Activated T-cell treated with anti-CD3 and anti-CD28 coated beads for 4 hours (primary cell): ENCODE measurements at places on chromosomes 13 and 19.

DNA sequence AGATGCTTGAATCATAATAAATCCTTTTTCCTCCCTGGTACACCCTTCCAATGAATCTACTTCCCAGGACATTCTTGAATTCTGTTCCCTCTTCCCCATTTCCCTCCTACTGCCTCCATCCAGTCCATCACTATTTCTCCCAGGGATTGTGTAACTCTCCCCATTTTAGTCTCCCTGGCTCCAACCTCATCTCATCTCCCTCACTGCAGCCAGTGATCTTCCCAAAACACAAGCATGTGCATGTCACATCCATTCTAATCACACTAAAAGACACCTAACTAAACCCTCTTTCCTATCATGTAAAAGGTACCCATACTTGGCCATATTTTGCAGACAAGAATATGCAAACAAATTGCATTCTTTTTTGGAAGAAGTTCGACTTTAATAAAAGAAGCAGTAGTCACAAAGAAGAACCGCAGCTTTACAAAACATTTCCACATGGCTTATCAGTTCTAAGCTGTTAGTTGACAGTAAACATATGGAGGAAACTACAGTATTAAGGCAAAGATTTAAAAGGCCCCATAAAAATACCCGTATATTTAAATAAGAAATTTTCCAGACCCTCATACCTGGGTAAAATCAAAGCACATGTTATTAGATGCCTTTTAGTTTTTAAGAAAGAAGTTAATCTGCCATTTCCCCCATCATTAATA lies 111.0 kb downstream of the KCTD12 start:
- DNase-seq, result no peak

DNA sequence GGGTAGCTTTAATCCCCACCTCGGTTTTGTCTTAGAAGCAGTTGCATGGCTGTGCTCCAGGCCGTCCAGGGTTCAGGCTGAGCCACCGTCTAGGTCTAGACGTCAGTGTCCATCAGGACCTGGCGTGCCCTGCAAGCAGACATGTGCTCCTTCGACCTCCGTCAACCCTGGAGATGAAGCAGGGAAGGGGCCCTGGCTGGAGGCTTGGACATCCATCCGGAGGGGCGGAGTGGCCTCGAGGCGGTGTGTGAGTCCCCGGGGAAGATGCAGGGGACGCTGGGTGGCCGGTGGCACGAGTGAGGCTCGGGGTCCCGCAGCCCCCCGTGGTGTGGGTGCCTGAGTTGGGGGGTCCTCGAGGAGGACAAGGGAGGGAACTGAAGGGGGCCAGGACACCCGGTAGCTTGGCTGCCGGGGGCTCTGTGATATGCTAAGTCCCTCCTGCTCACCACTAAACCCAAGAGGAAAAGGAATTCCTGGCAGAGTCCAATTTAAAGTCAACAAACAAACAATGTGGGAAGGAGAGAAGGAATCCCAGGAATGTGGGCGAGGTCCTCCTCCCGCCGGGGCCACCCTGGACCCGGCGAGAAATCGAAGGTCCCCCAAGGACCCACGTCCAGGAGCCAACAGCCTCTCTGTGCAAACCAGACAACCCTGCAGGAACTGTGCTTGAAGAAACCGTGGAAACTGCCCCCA lies 14.9 kb upstream of the PTBP1 start:
- DNase-seq, result no peak

- no peak for DNase-seq
Measured at GRCh38 chr19:40147693-40148347, 43.4 kb upstream of the MAP3K10 start.

DNA sequence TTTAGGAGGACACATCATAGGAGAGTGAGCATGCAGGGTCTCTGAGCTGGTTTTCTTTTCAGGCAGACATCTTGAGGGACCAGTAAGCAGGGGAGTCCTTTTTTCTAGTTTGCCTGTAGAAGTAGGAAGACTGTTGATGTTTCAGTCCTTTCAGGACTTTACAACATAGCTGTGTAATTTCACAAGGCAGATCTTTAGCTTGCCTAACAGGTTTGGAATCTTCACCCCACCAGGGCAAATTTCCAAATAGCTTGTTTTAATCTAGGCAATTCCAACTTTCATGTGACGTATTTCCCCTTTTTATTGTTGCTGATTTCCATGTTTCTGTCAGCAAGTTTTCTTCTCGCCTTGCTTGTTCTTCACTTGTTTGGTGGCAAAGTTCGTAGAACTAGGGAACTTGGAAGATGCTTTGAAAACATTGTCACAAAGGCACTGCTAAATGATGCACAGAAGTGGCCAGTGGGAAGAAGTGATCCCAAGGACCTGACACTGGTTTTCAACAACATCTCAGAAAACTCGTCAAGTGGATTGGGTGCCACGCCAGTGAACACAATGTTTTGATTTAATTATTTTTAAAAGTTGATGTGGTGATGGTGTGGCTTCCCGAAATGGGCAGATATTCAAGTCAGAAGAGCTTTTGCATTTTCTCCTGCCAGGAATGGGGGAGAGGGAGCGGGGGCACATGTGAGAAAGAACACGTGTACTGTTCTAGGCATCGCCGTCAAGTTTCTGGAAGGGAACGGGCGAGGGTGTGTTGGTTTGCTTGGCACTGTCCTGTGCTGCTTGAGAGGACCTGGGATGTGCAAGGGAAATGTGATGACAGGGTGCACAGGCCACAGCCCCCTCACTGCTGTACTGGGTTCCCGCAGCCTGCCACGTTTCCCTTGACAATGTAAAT lies 418.6 kb downstream of the OXGR1 start:
- DNase-seq, result no peak

GRCh38 chr13:51811920-51812451 lies 8.0 kb upstream of the DHRS12 start:
- DNase-seq, result no peak

DNA sequence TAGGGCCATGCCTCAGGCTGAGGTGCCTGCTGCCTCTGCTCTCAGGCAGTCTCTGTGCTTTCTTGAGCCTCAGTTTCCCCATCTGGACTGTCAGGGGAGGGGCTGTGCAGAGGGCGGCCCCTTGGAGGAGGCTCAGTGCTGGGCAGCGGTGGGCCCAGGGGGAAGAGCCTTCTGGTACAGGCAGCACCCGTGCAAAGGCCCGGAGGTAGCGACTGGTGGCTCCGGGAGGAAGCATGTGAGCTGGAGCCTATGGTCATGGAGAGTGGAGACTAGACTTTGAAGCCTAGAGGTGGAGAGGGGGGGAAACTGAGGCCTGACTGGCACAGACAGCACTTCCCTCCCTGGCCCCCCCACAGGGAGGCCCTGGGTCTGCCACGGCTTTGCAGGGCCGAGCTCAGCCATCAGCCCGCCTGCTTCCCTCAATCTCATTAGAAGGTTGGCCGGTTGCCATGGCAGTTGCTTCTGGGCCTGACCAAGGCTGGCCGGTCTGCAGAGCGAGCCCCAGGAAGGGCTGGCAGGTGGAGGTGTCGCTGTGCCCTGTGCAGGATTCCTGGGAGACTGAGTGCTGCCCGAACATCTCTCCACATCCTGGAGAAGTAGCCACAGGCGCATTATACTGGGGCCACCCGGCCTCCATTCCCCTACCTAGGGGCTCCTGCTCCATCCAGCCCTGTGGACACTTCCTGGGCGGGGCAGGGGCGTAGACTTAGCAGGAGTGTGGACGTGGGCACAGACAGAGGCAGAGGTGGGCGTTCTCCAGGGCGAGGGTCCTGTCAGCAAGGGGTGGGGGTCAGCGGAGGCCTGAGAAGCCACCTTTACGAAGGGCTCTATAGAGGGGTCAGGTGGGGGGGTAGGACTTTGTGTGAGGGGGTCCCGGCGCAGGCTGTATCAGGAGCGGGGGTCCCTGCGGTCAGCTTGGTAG lies 53.2 kb downstream of the CRTC1 start:
- no peak for DNase-seq

- no peak for DNase-seq
Measured at GRCh38 chr19:30596813-30597399, 224.7 kb downstream of the ZNF536 start.

GRCh38 chr13:58369936-58370335 lies 738.4 kb downstream of the PCDH17 start:
- no peak for DNase-seq

DNA sequence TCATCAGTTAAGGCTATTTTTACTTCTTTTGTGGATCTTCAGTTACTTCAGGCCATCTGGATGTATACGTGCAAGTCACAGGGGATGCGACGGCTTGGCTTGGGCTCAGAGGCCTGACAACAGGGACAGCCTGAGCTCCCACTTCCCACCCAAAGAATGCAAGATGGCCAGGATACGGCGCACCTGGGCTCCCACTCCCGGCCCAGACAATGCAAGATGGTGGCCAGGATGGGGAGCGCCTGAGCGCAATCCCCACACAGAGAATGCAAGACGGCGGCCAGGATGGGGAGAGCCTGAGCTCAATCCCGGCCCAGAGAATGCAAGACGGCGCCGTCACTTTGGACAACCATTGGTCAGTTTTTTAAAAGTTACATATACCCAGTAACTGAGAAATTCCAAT lies 25.3 kb upstream of the MIER2 start:
- DNase-seq, result no peak

DNA sequence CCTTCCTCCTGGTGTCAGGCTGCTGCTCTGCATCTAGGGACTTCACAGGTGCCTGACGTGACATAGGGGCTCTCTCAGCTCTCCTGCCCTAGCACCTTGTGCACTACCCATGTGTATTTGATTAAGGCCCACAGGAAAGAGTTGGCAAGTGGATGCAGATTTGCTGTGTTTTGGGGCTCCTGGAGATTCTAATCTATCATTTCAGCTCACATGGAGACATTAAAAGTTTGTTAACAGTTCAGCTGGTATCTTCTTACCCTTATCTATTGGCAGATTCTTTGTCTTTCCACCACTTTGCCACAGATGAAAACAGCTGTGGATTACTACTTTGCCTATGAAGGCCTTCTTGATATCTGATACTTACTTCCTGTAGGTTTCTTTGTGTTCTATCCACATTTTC lies 41.9 kb downstream of the WASF3 start:
- DNase-seq, result no peak

DNA sequence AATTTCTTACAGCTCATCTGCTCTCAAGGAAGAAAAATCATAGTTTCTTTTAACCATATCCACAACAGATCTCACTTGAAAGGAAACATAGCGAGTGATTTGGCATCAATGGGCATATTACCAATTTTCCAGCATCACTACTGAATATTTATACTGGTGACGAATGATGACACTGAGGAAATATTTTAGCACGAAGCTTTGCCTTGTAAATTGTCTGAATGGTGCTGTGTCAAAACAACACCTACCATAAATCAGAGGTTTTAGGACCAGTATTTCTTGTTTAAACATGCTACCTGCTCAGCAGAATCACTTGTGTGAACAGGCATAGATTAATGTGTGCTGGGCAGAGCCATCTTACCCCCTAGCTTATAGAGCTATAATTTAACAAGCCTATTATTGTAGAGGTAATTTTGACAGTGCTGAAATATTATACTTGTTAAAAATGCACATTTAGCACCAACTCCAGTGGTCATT lies 146.8 kb downstream of the ABCC4 start:
- DNase-seq, result no peak

GRCh38 chr13:45786293-45786920 lies 65.1 kb downstream of the SIAH3 start:
- DNase-seq, result no peak

- DNase-seq, result no peak
Measured at GRCh38 chr13:27632648-27633047, 11.0 kb downstream of the POLR1D start.

GRCh38 chr13:39324806-39325311 lies 278.1 kb downstream of the LHFPL6 start:
- no peak for DNase-seq

GRCh38 chr19:2579678-2580280 lies 103.9 kb downstream of the GADD45B start:
- no peak for DNase-seq

DNA sequence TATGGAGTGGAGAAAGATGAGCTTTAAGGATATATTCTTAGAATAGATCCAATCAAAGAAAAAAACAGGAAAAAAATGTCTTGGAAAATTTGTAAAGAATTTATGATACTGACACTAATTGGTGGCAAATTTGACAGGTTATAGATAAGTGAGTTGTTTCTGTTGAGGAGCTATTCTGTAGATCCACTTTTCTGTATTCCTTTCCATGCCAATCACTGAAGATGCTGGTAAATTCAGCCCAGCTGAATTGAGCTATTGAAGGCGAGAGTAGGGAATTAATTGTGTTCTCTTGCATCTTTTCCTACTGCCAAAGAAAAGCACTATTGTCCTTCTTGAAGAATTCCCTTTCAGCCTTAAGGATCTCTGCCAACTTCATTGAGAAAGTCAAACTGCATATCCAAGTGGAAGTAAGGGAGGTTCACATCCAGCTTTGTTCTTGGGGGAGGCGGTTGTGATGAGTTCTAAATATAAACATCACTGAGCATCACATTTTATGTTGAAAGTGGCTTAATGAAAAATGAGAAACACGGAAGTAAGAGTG lies 113.1 kb downstream of the PCDH9 start:
- no peak for DNase-seq

- peak; percentile 6 for DNase-seq
Measured at GRCh38 chr19:3479834-3480215, 500 bp downstream of the SMIM24 start.

GRCh38 chr19:1103132-1103707 lies 574 bp upstream of the GPX4 start:
- DNase-seq, result no peak

DNA sequence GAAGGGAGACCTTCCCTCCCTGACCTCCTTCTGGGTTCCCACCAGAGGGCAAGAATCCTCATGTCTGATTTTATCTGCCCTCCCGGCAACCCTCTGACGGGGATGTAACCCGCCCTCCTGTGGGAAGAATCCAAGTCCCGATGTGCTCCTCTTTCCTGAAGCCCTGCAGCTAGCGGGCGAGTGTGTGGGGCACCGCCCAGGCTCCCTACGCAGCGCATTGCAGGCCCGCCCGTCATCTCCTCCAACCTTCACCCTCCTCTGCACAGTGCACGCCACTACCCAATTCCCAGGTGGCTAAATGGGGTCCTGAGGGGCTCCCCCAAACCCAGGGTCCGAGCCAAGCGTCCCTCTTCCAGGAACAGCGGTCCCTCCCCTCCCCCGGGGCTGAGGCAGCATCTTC lies 7.3 kb downstream of the LAIR1 start:
- DNase-seq, result no peak

DNA sequence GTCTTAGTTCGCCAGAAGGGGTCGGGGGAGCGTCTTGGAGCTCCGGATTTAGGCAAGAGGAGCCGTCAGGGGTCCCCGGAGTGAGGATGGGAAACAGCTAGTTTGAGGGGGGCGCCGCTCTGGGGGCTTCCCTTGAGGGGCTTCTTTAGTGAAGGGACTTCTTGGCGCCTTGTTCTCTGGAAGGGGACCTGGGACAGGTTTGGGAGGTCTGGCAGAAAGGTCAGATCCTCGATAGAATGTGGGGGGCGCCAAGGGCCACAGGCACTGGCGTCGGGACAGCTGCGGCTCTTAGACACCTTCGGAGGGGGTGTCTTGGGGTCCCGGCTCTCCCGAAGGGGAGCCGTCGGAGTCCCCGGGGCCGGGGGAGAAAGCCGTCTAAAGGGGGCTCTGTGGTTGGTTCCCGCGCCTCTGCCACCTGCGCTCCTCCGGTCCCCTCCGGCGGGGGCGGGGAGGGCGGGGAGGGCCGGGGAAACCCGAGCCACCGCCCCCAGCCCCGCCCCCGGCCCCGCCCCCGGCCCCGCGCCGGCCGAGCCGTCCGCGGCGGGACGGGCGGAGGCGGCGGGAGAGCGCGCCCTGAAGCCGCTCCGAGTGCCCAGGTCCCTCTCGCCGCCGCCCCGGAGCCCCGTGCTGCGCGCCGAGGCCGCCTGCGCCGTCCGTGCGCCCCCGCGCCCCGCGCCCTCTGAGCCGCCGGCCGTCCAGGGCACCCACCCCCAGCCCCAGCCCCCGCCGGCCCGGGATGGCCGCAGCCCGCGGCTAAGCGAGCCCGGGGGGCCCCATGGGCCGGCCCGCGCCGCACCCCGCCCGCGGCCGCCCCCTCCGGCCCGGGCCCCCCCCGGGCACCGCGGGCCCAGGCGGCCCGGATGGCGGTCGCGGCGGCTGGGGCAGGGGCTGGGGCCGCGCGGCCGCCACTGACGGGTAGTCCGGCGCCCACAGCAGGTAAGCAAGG lies at the start of gene NRTN:
Gene NRTN, plus strand, starts transcription at position 552 of the 946 bp plus-strand sequence. CDS start 19,099 bp downstream, outside the sequence.
- DNase-seq, result peak; percentile 46
